ENCODE measurements at places on chromosomes 3 and 15.

GRCh38 chr15:88498996-88499395 lies 31.5 kb downstream of the MRPS11 start:
- DNase-seq: no peak

GRCh38 chr15:77180757-77181156 lies 109.8 kb upstream of the TSPAN3 start:
- DNase-seq: no peak

DNA sequence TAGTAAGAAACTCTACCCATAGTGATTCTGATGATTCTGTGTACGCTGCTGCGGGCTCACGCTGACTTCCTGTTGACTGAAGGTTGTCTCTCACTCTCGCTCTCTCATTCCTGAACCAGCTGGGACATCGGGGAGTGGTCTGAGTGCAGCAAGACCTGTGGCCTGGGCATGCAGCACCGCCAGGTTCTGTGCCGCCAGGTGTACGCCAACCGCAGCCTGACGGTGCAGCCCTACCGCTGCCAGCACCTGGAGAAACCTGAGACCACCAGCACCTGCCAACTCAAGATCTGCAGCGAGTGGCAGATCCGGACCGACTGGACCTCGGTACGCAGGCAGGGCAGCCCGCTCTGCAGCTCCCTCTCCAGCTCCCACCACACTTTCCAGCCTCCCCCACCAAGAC lies 63.6 kb upstream of the NR2E3 start:
- DNase-seq: no peak

DNA sequence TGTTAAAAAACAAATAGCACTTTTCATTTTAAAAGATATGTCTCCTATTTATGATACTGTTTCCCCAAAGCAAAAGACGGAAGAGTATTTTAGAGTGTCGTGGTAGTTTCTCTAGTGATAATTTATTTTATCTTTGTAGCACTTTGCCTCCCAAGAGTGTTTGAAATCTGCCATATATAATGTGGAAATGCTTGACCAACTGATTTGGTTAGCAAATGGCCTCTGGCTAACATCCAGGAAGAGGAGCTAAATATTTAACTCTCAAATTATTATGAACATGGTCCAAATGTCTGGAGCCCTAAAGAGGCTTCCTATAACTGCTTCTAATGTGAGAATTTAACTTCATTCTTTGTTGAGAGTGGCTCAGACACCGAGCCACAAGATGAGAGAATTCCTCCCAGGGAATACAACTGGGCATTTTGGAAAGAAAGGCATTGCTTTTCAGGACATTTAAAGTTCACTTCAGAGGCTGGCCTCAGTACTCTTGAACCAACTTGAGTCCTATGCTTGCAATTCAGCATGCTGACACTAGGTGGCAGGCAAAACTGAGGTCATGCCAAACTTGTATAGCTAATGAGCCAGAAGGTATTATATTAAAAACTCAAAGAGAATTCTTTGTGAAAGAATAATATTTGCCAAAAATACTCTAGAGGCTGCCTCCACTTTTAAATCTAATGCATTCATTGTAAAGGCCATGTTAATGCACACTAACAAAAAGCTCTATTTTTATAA lies 104.5 kb downstream of the RARB start:
- DNase-seq: peak; percentile 21

DNA sequence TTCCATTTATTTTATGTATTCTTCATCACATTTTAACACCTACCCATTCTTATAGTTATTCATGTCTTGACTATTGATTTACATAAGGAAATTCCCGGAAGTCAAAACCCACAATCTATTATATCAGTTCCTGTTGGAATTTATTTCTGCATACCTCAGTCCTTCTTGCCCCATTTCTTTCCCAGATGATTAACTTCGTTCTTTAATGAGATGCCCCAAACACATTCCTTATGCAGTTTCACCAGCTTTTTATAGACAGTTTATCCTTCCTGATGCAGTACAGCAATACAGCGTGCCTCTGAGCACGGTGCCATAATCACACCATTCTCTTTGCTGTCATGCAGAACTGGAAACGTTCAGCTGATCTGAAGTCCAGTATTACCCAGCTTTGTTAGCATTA lies 175.8 kb upstream of the NANOGP8 start:
- no peak for DNase-seq

- no peak for DNase-seq
Measured at GRCh38 chr3:167813169-167814123, 77.9 kb downstream of the SERPINI1 start.

DNA sequence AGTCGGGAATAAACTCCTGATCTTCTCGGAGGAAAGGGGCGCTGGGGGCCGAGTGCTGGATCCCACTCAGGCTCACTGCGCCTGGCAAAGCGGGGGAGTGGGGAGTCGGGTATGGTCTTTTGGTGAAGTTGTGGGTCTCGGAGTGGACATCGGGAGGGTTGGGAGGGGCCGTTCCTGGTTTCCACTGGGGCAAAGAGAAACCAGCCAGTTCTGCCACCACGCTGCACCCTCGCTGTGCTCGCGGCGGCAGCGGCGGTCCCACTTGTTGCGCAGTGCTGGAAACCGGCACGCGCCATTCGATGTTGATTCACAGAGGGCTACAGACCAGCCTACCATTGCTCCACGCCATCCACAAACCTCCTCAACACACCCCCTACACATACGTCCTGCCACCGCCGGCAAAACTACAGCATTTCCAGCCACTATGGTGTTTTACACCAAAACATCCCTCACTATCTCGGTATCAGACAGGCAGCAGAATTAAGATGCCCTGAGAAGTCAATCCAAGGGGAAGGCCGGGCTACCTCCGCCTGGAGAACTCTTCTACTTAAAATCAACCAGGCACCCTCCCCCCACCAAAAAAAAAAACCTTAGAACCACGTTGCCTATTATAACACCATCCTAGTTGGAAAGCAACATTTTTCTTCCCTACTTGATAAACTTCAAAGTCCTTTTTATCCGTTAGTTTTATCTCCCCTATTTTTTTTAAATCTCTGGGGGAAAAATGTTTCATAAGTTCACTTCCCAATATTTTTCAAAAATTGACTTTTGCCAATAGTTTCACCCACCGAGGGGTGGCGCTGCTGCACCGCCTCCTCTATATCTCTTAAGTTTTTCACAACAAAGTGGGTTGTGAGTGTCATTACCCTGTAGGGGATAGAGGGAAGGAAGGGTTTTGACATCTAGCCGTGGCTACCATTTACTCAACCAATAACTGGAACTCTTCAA lies 3.6 kb downstream of the BCL6 start:
- DNase-seq: peak; percentile 63

DNA sequence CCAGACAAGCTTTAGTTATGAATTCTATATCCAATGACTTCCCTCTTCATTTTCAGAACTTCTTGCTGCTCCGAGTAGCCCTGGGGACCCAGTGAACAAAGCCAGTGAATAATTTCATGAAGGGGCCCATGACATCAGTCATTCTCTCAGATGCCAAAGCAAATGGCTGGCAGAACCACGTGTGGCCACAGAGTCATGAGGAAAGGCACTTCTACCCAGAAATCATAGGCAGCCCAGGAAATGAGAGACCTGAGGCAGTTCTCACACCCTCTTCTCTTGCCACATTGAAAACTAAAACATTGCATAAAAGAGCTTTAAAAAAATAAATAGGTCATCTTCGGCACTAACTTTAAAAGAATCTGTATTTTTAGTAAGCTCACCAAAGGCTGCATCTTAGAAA lies 4.3 kb upstream of the UACA start:
- no peak for DNase-seq

DNA sequence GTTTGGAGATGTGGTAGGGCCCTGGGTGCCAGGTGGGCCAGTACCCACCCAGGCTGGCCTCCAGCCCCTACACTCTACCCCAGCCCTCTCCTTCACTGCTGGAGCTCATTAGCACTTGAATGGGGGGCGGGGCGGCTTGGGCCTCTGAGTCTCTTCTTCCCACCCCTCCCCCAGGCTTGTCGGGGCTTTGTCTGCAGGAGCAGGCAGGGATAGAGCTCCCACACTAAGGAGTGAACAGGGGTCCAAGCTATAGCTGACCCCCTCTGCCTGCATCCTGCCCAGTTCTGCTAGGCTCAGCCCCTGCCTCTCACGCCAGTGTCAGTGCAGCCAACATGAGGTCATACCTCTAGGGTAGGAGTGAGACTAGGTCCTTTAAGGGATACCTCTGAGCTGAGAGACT lies 5.2 kb downstream of the GNAI2 start:
- no peak for DNase-seq

GRCh38 chr3:126399756-126400155 lies 5.0 kb downstream of the CFAP100 start:
- no peak for DNase-seq

DNA sequence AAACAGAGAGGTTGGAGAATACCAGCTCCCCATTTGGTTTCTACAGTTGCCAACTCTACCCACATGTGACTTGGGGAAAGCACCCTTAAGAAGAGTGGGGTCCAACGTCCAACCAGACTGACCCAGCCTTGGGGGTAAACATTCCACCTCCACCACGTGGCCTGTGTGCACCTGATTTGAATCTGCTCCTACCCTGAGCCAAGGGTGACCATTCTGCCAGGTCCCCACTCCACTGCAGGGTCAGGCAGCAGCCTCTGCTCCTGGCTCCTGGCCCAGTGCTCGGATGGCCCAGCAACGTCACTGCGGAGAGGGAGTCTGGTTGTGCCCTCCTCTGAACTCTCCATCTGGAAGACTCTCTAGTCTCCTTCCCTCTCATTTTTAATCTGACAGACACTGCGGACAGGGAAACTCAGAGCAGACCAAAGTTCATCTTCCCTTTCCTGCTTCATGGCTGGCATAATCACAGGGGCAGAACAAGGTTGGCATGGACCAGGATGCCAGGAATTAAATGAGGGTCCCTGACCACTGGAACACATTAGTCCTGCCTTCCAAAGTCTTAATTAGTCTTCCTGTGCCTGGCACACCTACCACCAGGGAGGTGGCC lies 29.4 kb downstream of the FHIT start:
- DNase-seq: no peak

DNA sequence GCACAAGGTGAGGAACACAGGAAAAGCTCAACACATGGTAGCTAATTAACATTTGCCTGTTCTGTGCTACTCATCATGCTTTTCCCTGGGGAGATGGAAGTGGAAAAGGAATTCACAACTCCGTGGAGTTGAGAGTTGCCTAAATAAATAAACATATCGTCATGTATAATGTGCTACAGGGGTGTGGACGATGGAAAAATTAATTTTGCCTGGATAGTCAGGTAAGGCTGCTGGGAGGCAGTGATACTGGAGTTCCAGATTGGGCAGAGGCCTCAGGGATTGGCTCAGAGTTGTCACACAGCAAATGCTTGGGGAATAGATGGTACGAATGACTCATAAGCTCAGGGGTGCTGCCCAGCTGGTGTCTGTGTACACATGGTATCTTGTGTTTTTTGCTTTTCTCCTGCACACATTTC lies 3.1 kb upstream of the ABHD6 start:
- DNase-seq: peak; percentile 40

GRCh38 chr3:17946619-17947018 lies 204.2 kb upstream of the TBC1D5 start:
- no peak for DNase-seq

- DNase-seq: peak; percentile 75
Measured at GRCh38 chr3:108342837-108343486, 46.6 kb downstream of the HHLA2 start.

GRCh38 chr15:67707520-67708283 lies 117.6 kb upstream of the SKOR1 start:
- DNase-seq: no peak

DNA sequence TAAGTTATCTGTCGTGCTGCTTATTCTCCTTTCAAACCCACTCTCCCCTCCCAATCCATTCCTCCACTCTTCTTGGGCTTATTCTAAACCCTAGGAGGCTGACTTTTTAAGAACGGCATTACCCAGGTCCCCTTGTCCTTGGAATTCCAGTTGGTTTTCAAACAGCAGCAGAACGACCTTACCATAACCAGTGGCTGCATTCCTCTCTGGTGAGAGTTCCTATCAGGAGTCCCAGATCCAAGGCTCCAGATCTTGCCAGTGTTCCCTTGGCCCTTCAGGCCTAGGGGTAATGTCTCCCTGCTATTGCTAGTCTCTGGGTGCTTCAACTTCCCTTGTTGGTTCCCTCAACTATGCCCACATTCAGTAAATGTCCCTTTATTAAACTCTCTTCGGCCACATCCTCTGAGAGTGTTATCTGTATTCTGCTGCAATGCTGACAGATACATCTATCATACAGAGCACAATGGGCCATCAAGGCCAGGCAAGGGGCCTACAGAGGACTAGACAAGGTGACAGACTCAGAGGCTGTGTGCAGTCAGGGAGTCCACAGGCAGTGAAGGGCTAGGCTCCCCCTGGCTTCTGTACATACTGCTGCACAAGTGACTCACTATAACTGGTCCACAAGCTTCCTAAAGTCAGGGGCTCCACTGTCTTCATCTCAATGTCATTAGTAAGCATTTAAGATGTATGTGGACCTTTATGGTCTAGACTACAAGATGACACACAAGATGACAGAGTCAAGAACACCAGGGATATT lies 10.1 kb downstream of the LYSMD2 start:
- DNase-seq: peak; percentile 53

GRCh38 chr15:77070180-77070494 lies 772 bp downstream of the TSPAN3 start:
- no peak for DNase-seq

DNA sequence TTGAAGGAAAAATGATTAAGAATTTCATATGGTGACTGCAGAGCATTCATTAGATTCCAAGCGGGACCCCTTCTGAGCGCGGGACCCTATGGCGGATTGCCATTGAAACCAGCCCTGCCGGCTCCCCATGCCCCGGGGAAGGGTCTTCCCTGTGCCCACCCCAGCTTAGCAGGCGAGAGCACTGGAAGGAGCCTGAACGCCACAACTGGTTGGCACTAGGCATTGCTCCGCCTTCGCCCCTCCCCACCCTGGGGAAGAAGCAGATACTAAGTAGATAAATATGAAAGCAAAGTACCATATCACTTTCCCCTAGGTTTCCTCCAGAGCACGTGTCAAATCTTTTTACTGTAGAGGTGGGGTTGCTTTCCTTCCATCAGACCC lies 70.7 kb downstream of the CYP19A1 start:
- no peak for DNase-seq

DNA sequence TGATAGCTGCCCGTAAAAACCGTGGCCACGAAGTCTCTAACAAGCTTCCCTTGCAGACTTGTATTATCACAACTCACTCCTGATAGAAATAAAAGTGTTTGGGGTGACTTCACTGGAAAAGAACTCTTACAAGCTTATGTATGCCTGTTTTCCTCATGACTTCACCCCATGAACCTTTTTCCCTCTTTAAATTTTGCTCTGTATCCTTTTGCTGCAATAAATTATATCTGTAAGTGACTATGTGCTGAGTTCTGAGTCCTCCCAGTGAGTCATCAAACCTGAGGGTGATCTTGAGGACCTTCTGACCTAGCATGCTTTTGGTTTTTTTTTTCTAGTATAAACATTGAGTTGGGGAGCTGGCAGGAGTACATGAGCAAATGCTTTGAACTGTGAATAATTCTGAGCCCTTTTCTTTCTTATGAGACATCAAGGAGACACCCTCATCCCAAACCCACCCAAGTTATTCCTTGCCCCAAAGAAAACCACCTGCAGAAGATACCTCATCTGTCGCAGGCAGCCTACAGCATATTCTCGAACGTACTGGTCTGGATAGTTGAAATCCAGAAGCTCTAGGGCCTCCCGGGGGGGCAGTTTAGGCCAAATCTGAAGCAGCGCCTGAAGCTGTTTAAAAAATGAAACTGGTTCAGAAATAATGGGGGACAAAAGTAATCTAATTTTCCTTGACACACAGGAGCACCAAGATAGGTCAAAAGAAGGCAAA lies 85.9 kb downstream of the FAIM start:
- peak; percentile 99 for DNase-seq

All from HT1080 (cell line).